ENCODE measurements at places on chromosomes 4 and X.

- DNase-seq = no peak
Measured at GRCh38 chr4:24747234-24747975, 48.0 kb upstream of the SOD3 start.

- no peak for DNase-seq
Measured at GRCh38 chr4:174464949-174465348, 57.3 kb downstream of the HPGD start.

GRCh38 chr4:74675673-74676279, 118.5 kb downstream of the BTC start:
- no peak for DNase-seq

- DNase-seq = no peak
Measured at GRCh38 chrX:4484266-4484665, 770.8 kb upstream of the PRKX start.

DNA sequence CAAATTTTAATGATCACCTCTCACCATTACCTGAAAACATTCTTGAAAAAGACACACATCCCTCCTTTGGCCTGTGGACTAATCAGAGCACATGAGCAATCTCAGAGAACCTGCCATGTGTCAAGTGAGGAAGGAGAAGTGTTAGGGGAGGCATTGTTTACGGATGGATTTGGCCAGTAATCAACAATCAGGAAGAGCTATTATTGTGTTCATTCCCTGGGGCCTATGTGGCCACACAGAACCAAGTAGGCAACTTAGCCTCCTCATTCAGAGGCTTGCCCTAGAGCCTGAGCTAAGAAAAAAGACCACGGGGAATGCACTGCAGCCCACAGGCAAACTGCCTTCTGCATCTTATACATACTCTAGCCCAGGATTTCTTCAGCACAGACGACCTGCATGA, 40.6 kb upstream of the DOCK11 start:
- DNase-seq = no peak

DNA sequence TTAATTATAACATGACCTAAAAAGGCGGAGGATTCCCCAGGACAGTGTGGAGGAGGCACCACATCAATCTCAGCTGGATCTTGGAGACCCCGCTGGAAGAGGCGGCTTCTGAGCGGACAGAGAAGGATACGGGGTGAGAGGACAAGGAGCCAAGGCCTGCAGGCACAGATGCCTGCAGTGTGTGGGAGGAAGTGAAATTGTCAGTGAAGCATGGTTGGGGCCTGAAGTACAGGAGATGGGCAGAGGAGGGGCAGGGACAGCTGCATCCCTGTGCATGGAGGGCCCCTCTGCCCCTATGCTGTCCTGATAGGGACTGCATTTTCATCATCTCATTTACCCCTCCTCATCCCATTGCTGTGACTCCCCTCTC, 1.7 kb upstream of the SLC2A9 start:
- no peak for DNase-seq

DNA sequence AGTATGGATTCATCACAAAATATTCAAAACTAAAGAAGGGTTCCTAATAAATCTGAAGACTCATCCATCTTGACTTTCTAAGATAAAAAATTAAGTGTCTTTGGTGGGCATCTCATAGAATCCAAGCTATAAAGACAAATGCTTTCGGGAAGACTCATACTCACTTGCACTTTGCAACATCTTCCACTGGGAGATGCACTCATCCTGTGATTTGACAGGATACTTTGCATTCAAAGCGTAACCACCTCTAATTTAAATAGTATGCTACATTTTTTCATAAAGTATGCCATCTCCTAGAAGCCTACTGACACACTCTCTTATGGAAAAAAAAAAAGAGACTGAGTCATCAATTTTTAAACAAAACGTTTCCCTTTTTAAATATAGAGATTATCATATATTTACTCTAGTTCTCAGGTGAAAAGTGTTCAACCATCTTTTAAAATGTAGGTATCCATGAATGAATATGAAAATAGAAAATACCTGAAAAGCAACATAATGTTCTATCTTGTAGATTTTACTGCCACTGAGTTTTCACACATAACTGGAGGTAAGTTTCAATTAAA, 119.6 kb downstream of the KLHL13 start:
- no peak for DNase-seq

GRCh38 chr4:136992032-136992431, 540.3 kb downstream of the PCDH18 start:
- no peak for DNase-seq

GRCh38 chr4:158302076-158302866, 92.0 kb downstream of the TMEM144 start:
- no peak for DNase-seq

- peak; percentile 62 for DNase-seq
Measured at GRCh38 chr4:40305328-40306170, 29.6 kb upstream of the CHRNA9 start.

DNA sequence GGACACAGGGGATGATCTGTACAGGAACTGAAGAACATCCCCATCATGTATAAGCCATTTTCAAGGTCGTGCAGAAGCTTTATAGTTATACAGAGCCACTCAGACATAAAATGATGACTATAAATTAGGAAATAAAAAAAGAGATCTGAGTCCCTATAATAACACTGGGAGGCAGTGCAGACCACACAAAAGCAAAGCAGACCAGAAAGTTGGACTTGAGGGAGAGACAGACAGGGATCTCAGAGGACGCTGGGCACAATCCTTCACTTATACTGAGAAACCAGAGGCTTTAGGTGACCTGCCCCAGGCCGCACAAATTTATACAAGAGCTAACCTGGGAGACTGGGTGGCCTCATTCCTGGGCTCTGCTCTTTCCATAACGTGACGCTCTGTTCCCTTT, 70.5 kb downstream of the HADH start:
- DNase-seq = no peak

GRCh38 chrX:132505116-132505515, 16.3 kb upstream of the MBNL3 start:
- no peak for DNase-seq
